GM23248 (cell line): ENCODE measurements at places on chromosomes 7 and 10.

DNA sequence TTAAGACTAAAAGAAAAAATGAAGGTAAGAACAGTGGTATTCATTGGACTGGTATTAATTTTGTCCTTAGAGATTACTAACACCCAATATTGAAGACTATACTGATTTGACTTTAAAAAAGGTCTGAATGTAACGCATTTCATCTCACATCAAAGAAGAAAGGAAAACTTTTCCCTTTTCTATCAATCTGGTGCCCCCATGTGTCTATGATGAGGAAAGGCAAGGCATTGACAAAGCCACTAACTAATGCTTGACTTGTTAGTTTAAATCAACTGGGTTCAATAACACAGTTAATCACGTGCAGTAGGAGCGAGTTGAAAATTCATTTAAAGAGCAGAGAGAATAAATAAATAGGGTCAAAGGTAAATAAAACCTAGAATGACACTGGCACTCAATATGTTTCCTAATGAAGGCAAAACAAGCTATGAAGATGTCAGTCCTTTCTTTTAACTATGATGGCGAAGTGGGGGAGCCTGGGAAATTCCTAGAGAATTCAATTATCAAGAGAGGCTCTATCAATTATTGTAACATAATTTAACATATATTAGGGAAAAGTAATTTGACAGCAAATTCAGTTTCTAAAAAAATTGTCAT is 180.9 kb downstream of the ANK3 start:
- DNase-seq: peak; percentile 71

DNA sequence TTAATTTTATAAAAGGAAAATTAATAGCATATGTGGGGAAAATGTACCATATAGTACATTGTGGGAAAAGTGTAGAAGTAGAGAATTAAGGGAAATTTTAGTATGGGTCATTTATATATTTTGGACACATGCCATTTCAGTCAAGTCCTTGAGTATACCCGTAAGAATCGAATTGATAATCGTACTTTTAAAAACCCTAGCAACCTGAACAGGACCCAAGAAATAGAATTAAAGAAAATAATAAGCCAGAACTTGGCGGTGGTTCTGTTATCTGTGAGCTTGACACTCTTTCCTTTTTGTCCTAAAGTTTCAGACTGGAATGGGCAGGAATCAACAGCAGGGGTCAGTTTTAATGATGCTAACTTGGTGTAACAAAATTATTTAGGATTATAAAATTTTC is 221.0 kb downstream of the CDK14 start:
- DNase-seq: no peak

- DNase-seq: no peak
Observed at GRCh38 chr10:130924138-130924819, 387.2 kb downstream of the TCERG1L start.

GRCh38 chr7:56019501-56019900 is 31.7 kb downstream of the PSPH start:
- DNase-seq: no peak

DNA sequence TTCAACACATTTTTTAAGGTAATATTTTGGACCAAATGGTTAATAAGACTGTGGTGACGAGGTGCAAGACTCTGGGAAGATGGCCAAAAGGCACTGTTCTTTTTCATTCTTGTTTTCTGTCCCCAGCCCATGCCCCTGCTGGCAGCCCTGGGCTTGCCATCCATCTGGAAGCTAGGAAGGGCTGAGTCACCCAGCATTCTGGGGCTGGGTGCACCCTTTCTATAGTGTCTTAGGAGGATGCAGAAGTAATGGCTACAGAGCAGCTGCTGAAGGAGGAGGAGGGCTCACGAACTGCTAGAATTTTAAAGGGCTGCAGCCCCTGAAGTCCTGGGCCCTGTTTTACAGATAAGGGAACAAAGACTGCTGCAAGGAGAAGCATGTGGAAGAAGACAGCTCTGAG is 42.8 kb upstream of the ZNF32 start:
- DNase-seq: peak; percentile 74

GRCh38 chr7:155918720-155919390 is 106.6 kb upstream of the SHH start:
- peak; percentile 17 for DNase-seq

DNA sequence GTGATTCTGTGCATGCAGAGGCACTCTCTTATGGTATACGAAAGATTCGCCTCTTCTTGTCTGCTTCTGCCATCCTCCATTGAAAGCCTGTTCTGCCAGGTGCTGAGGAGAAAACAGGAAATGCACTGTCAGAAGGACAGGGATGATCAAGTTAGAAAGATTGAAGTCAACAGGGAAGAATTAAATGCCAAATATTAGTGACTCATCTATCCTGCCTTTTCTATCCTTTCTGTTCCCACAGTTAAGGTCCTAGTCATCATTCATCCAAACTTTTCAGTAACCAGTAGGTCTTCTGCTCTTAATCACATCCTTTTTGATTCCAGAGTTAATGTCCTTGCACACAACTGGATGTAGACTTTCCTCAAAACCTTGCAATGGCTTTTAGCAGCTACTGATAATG is 4.8 kb upstream of the ZNF783 start:
- DNase-seq: peak; percentile 67

- no peak for DNase-seq
Observed at GRCh38 chr7:67523713-67524112, 527.1 kb downstream of the TYW1 start.

GRCh38 chr10:111956841-111957240 is 226.7 kb downstream of the GPAM start:
- no peak for DNase-seq

DNA sequence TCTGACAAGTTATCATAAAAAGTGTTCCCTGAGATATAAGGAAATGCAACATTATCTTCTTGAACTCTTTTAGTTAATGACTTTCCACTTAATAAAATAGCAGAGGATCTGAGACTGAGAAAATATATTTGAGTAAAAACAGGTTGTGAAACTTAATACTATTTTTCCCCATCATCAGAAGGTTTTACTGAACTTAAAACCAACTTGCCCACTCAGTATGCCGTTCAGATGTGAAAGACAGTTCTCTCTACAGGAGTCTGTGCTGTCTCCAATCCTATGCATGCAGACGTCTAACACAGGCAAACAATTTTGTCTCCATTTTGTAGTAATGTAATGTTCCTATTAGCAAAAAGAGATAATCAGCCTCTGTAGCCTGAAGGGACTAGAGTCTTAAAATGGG is 38.2 kb upstream of the CYP2C18 start:
- DNase-seq: no peak

DNA sequence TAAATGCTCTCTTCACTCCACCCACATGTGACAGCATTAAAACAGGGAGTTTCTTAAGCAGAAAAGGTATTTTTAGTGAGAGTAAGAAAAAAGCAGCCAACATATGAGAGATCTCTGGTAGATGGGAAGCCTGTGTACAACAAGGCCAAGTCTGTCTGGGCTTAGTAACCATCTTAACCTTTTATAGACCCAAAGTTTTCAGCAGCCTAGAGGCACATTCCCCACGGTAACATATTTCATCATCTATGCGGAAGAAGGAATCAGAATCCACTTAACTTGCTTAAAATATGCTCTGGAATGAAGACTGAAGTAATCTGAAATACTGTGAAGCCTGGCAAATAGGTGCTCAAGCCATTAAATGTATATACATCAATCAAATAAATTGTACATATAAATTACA is 127.8 kb downstream of the RAPGEF5 start:
- DNase-seq: peak; percentile 3

DNA sequence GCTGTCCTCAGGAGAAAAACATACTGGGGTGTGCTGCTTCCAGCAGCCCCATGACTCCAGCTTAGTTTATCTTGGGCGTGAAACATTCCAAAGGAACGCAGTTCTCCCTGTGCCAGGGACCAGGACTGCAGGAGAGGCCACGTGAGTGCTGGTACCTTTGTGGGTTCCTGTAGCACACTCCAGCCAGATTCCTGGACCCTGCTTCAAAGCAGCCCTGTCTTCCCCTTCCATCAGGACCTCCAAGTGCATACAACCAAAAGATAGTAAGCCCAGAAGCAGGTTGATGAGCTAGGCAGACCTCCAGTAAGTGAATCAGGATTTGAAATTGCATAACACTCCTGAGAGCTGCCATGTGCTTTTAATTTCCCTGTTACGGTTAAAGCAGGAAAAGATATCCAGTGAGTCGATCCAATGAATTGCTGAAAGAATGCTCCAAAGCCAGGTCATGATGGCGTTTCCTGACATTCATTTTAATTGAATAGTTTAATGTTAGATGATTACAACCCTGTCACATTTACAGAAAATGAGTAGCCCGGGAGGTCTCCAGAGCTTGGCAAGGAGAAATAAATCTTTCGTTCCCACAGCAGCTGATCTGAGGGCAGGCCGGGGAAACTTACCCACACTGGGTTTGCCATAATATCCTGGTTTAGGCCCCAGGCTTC is 38.9 kb upstream of the CPXM2 start:
- peak; percentile 96 for DNase-seq

GRCh38 chr7:113383638-113384037 is 265.3 kb upstream of the SMIM30 start:
- DNase-seq: no peak

- peak; percentile 54 for DNase-seq
Observed at GRCh38 chr10:12350167-12350872, 973 bp downstream of the CAMK1D start.

- DNase-seq: no peak
Observed at GRCh38 chr7:106715730-106716129, 54.8 kb upstream of the CCDC71L start.

GRCh38 chr7:89772276-89772675 is 382.0 kb upstream of the STEAP1 start:
- no peak for DNase-seq

- DNase-seq: no peak
Observed at GRCh38 chr10:1499359-1499957, 237.9 kb downstream of the ADARB2 start.

GRCh38 chr7:6705959-6706665 is 635 bp downstream of the ZNF12 start:
- DNase-seq: peak; percentile 74

- peak; percentile 28 for DNase-seq
Observed at GRCh38 chr10:15346440-15347141, 24.5 kb downstream of the FAM171A1 start.

GRCh38 chr10:83648201-83648600 is 491.1 kb upstream of the GHITM start:
- DNase-seq: no peak

DNA sequence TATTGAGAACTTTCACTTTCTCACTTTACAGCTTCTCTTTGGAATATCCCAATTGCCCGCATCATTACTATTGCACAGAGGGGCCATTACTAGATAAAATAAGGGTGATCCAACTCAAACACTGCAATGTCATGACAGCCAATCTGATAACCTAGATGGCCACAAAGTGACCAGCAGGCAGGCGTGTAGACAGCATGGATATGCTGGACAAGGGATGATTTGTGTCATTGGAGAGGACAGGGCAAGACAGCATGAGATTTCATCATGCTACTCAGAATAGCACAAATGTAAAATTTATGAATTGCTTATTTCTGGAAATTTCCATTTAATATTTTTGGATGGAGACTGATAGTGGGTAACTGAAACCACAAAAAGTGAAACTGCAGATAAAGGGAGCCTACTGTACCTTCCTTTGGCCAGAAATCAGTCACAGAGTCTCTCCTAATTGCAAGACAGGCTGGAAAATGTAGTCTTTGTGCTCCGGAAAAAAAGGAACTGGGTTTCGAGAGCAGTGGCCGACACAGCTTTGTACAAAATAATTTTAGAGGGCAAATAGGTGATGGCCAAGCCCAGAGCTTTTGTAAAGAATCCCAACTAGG is 6.1 kb upstream of the GSDME start:
- no peak for DNase-seq

DNA sequence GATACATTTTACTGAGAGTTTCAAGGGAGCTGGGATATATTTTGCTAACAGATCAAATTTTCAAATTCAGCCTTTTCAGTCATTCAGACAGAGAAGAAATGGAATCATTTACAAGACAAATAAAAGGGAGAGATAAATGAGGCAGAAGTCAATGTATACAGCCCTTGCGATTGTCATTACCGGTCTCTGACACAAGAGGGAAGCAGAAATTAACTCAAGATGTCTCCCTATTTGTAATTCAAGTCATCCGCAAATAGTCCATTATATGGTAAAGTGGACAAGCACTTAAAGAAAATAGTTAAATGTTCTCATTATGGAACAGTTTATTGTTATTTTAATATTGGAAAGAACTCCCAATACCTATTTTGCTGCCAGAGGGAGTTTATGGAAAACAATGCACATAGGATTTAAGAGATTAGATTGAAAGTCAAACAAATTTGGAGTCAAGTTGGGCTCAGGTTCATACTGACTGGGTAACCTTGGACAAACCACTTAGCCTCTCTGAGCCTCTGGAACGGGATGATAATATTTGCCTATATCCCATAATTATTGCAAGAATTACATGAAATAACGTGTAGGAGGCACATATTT is 89.3 kb upstream of the PRKCQ start:
- DNase-seq: peak; percentile 68

GRCh38 chr7:82740246-82740848 is 296.8 kb upstream of the CACNA2D1 start:
- DNase-seq: peak; percentile 81

DNA sequence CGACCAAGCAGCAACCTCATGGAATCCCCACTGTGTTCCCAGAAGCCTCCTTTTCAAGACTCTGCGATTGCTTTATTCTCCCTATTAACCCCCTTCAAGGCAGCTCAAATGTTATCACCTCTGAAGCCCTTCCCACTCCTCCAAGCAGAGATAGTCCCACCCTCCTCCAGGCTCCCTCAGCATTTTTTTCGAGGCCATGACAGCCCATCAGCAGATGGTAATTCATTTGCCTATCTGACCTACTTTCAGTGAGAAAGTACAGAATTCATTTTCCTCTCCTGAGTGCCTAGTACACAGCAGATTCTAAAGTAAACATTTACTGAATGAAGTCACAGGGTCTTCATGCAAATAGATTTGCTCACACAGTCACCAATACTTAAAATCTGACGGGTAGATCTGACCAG is 47.8 kb downstream of the HERPUD2 start:
- no peak for DNase-seq

DNA sequence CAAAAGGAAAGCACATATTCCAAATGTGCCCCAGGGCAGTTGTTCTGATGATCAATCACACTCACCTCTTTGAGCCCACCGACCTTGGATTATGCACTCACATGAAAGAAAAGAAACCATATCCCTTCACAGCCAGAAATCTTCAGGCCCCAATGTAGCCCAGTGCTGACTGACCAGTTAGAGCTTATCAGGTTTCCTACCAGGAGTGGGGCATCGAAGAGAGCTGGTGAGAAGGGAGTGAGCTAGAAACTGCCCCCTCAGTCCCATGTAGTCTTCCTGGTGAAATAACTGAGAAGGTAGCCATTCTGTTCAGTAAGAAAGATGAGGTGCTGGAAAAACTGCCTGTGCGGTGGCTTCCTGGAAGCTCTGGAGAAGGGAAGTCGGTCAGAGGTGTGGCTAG is 32.2 kb downstream of the NRCAM start:
- no peak for DNase-seq

GRCh38 chr7:266851-267840 is 22.8 kb upstream of the FOXL3 start:
- no peak for DNase-seq

- no peak for DNase-seq
Observed at GRCh38 chr7:106858618-106859532, 6.2 kb upstream of the PIK3CG start.

- no peak for DNase-seq
Observed at GRCh38 chr10:12418725-12419261, 69.4 kb downstream of the CAMK1D start.

GRCh38 chr10:113965077-113965476 is 78.6 kb upstream of the ADRB1 start:
- DNase-seq: no peak
